ENCODE measurements at places on chromosomes 5 and 9.

GRCh38 chr5:22842574-22842973 is 10.6 kb downstream of the CDH12 start:
- no peak for DNase-seq

GRCh38 chr5:1094670-1095190 is 17.1 kb downstream of the SLC12A7 start:
- no peak for DNase-seq

GRCh38 chr9:136928591-136928990 is 15.9 kb downstream of the FBXW5 start:
- no peak for DNase-seq

- no peak for DNase-seq
These were observed 22.5 kb downstream of the MUSK start for GRCh38 chr9:110691002-110691549.

GRCh38 chr9:5838884-5839571 is 6.1 kb upstream of the ERMP1 start:
- DNase-seq = no peak

DNA sequence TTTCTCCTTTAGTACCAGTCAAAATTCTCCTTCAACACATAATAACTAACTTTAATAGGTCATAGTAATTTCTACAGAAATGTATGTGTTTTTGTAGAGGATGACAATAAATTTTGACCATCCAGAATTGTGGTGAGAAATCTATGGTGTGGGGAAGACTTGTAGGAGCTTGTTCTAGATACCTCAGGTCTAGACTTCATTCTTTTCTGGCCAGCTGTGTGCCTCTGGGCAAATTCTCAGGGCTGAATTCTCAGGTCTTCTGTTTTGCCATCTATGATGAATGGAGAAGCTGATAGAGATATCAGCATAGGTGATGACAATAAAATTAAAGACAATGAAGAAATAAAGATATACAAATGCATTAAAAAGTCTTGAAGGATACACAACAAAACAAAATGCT is 298.6 kb upstream of the MEF2C start:
- no peak for DNase-seq

DNA sequence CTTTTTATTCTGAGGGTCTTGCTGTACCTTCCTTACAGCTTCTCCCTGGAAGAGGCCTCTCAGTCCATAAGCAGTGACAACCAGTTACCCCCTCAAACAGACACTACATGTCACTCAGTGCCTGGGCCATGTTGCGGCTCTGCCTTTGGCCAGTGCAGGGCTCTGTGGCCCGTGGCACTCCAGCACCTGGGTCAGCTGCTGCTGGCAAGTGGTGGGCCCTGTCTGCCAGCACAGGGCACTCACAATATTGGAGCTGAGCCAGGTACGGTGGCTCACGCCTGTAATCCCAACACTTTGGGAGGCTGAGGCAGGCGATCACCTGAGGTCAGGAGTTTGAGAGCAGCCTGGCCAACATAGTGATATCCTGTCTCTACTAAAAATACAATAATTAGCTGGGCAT is 24.2 kb downstream of the DAP start:
- DNase-seq = no peak
